Stimulated activated CD4-positive, alpha-beta T cell treated with anti-CD3 and anti-CD28 coated beads, Interleukin-15, amount 100 ng/mL, for 1 hour (primary cell): ENCODE measurements at places on chromosomes 3 and 15.

GRCh38 chr3:107989661-107990060 lies 101.2 kb downstream of the CD47 start:
- no peak for DNase-seq

- DNase-seq: no peak
These were observed 252.5 kb downstream of the CDIN1 start for GRCh38 chr15:36831904-36832287.

DNA sequence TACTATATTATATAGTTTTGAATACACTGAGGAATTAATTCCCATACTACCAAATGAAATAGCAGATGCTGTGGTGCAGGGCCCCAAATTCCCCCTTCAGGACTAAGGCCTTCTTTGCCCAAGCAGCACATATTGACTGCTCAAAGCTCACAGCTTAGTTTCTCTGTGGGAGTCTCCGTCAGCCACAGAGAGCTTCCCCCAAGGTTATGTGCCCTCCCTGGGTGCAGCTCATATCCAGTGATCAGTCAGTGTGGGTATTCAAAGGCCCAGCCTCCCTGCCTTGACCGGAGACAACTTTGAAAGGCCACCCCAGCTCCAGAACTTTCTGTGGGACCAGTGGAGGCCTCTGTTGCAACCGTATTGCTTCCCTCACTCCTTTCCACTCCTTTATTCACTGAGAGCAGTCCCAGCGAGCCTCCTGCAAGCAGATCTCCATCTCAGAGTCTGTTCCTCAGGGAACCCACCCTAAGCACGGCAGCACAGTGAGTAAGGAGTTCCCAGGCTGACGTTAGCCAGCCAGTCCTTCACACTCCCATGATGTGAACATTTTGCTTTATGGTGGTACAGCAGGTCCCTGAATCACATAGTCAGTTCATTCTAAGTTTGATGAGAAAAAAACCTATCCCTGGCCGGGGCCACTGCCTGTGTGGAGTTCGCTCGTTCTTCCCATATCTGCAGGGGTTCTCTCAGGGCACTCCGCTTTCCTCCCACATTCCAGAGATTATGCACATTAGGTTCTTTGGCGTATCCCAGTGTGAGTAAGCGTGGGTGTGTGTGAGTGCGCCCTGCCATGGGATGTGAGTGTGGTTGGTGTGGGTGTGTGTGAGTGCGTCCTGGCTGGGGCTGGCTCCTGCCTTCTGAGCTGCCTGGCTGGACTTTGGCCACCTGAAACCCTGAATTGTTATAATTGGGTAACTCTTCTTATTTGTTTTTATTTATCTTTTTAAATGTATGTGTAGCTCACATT lies 64.4 kb upstream of the PPARG start:
- DNase-seq: no peak

GRCh38 chr3:53224536-53224935 lies 31.3 kb downstream of the TKT start:
- no peak for DNase-seq

DNA sequence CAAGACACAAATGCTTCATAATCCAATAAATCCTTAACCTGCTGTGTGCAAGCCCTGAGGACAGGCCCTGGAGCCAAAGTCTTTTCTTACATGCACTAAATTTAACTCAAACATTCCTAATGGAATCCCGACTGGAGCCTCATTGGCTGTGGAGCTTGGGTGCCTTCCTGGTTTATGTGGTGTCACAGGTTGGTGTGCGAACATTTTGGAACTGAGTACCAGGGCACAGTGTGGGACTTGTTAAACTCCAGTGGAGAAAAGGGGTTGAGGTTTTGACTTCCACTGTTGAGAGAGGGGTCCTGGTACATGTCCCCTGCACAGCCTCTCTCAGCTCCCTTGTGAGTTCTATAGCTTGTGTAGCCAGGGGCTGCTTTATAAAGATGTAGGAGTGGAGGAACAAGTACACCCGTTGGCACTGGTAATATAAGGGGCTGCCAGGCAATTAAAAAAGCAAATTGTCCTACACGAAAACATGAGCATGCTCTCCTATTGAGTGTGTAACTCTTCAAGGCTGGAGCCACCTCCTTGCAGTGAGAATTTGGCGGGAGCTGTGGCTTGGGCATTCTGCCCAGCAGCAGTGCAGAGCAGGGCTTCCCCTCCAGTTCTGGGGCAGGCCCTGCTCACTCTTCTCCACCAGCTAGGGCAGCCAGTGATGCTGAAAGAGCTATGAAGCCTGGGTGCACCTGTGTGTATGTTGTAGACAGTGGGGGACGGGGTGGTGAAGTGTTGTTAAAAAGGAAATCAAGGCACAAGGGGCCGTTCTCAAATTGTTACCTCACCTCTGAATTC lies 218.1 kb downstream of the CLSTN2 start:
- no peak for DNase-seq

DNA sequence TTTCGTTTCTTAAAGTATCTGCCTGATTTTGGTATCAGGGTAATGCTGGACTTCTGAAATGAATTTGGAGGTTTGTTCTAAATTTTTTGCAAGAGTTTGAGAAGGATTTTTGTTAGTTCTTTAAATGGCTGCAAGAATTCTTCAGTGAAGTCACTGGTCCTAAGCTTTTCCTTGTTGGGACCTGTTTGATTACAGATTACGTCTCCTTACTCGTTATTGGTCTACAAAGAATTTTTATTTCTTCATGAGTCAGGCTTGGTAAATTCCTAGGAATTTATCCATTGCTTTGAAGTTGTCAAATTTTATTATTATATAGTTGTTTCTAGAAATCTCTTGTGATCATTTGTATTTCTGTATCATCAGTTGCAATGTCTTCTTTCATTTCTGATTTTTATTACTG lies 196.0 kb downstream of the DPH6 start:
- DNase-seq: no peak

- no peak for DNase-seq
These were observed 418.5 kb downstream of the NSUN3 start for GRCh38 chr3:94481226-94481898.

- no peak for DNase-seq
These were observed 34.9 kb upstream of the POU1F1 start for GRCh38 chr3:87311309-87311708.

- DNase-seq: no peak
These were observed 20.5 kb downstream of the TRH start for GRCh38 chr3:129994883-129995559.

DNA sequence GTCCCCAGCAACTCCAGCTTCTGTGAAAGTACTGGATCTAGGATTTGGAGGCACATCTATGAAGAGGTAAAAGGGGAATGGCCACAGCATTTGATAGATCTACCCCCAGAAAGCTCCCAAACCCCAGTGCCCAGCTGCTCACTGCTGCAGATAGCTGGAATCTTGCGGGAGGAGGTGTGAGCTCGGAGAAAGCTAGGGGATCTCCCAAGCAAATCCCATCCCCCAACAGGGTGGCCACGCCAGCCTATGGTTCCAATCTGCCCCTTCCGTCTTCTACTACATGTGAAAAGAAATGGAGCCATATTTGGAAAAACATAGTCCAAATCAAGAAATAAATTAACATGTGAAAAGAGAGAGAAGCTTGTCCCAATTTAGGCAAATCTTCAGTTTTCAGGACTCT lies 42.0 kb downstream of the SEMA5B start:
- no peak for DNase-seq

DNA sequence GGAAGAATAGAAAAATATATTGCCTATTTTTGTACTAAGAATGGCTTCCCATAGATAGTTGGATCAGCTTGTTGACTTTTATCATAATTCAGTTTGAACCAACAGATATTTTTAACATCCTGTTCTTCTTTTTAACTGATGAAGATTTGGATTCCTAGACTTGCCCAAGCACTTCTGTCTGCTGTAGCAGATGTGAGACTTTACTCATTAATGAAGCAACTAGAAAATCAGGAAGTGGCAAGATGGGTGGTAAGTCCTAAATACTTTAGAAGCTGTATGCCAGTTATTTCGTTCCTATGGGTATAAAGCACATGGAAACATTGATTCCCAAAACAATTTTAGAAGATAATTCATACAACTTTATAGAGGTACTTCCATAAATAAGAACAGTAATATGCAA lies 8.4 kb downstream of the PIGB start:
- no peak for DNase-seq

GRCh38 chr3:15266510-15267376 lies 60.7 kb downstream of the CAPN7 start:
- DNase-seq: no peak

GRCh38 chr3:13750215-13750614 lies 129.7 kb downstream of the WNT7A start:
- no peak for DNase-seq

DNA sequence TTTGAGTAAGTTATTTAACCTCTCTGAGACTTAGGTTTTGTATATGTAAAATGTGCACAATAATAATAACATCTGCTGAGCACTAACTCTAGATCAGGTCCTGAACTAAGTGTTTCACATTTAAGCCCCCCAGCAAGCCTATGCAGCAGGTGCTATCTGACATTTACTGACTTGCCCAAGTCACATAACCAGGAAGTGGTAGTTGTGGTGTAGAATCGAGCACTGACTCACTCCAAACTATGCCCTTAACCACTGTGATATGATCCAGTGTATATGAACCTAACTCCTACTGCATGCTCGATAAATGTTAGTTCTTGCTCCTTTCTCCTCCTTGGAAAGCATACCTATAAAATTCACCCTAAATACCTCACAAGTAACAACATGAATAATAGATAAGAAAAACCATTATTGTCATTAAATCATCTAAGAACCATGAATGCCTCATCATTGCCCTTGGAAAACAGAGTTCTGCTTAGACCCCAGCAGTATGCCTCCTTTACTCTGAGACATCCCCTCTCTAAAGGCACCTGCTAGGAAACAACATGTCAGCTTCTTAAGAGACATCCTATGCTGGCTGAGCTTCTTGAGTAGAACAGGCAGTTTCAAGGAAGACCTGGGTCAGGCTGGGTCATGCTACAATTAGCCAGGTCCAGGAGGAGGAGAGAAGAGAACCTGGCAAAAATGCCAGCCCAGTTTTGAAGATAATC lies 3.0 kb upstream of the SHC4 start:
- DNase-seq: no peak

DNA sequence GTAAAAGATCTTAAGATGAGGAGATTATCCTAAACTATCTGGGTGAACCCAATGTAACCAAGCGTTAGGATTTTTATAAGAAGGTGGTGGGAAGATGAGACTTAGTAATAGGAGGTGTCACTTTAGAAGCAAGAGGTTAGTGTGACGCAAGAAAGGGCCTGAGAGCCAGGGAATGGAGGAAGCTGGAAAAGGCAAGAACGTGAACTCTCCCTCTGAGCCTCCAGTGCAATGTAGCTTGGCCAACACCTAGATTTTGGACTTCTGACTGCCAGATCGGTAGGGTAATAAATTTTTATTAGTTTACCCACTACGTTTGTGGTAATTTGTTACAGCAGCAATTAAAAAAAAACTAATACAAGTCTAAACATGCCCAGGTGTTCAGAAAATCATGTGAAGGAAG lies 20.8 kb upstream of the CNTN6 start:
- DNase-seq: no peak

DNA sequence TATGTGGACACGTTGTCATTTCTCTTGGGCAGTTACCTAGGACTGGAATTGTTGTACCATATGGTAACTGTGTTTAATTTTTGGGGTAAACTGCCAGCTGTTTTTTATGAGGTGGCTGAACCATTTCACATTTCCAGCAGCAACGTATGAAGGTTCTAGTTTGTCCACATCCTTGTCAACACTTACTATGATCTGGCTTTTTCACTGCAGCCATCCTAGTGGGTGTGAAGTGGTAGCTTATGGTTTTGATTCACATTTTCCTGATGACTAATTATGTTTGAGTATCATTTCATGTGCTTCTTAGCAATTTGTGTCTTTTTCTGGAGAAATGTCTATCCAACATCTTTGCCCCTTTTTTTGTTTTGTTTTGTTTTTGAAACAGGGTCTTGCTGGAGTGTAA lies 96.2 kb downstream of the VGLL4 start:
- no peak for DNase-seq

GRCh38 chr3:5165698-5166097 lies 21.8 kb upstream of the EDEM1 start:
- no peak for DNase-seq

DNA sequence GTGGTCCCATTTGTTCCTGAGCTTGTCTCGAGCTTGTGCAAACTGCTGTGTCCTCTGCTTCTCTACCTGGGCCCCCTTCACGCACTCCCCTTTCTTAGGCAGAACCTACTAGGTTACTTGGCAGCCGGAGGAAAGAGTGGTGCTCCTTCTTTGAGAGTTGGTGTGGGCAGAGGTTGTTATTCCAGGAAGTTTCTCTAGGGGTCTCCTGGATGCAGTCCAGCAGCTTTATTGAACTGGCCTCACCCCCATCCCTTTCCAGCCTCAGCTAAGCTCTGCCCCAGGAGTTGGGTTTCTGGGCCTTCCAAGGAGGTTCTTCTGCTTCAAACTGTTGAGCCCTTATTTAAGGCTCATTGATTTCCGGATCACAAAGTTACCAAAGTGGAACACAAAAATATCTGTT lies 103.2 kb downstream of the C3orf70 start:
- no peak for DNase-seq

GRCh38 chr15:40069178-40070165 lies 30.5 kb upstream of the SRP14 start:
- no peak for DNase-seq

DNA sequence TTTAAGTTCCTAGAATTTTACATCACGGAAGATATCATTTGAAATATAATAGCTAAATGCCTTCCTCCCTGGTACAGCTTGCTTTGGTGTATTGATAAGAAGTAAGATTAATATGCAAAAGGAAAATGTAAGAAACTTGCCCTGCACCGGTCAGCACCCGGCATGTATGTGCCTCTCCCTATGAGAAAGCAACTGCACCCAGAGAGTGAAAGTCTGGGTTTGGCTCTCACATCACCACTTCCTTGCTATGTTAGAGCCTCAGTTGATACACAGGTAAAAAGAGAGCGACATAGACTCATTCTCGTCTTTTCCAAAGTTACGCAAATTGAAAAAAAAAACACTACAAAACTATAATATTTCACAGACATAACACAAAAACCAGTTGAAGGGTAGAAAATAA lies 96.7 kb downstream of the FOXP1 start:
- DNase-seq: no peak

DNA sequence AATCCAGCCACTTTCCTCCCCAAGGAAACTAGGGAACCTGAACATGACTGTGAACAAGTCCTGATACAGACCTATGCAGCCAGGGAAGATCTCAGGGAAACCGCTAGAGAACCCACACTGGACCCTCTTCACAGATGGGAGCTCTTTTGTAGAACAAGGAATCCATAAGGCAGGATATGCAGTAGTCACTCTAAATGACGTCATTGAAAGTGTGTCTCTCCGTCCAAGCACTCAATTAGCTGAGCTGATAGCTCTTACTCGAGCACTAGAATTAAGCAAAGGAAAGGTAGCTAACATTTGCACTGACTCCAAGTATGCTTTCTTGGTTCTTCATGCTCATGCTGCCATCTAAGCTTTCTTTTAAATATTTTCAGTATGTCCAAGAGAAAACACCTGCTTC lies 10.0 kb upstream of the SMCO1 start:
- no peak for DNase-seq

- DNase-seq: no peak
These were observed 38.2 kb downstream of the ABHD5 start for GRCh38 chr3:43728947-43729346.

GRCh38 chr3:42533161-42533897 lies 30.9 kb downstream of the VIPR1 start:
- DNase-seq: no peak

GRCh38 chr3:10017636-10018292 lies 8.5 kb upstream of the FANCD2 start:
- no peak for DNase-seq
